ENCODE measurements at places on chromosomes 2 and 18.
A peak's percentile ranks its signal among the peaks of the same experiment; 100 is the strongest.

DNA sequence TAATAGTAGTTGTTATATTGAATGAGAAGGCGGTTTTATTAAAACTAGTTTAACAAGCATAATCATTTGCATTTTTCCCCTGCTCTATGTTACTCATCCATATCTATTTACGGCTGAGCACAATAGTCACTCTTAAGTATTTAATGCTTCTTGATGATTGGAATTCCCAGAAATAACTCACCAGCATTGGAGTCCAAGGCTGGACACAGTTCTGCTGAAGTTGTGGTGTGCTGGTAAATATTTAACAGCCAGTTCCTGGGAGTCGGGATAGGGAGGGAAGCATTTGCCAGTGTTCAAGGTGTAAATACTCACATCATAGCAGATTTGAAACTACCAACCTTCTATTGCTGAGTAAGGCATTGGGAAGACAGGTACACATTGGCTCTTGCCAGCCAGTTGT lies 315.1 kb downstream of the MTX2 start:
- DNase-seq = no peak

- no peak for DNase-seq
Measured at GRCh38 chr2:42025151-42025582, 22.7 kb upstream of the PKDCC start.

- DNase-seq = no peak
Measured at GRCh38 chr2:209324281-209324680, 99.6 kb upstream of the MAP2 start.

DNA sequence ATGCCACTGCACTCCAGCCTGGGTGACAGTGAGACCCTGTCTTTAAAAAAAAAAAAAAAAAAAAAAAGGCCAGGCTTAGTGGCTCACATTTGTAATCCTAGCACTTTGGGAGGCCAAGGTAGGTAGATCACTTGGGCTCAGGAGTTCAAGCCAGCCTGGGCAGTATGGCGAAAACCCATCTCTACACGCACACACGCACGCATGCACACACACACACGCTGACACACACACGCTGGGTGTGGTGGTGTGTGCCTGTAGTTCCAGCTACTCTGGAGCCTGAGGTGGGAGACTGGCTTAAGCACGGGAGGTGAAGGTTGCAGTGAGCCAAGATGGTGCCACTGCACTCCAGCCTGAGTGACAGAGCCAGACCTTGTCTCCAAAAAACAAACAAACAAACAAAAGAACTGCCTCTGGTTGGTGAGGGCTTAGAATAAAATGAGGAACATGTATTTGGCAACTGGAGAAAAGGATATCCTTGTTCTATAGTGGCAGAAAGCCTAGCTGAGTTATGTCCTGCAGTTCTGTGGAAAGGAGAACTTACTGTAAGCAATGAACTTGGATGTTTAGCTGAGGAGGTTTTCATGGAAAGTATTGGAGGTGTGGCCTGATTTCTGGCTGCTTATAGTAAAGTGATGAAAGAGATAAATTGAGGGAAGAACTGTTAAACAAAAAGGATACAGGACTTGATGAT lies 34.0 kb downstream of the HAT1 start:
- no peak for DNase-seq

DNA sequence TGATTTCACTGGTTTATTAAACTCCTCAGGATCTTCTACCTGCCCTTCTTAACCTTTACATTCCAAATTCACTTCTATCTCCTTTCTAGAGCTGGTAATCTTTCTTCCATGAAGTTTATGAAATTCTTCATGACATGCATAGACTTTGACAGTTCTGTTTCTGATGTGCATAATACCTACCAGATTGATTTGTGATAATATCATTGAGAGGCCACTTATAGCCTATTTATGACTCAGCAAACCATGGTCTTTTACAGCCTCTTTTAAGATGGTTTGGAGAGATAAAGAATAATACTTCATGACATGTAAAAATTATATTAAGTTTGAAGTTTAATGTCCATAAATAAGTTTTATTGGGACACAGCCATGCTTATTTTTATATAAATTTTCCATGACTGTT lies 14.0 kb downstream of the SCN2A start:
- DNase-seq = no peak

GRCh38 chr18:9389706-9390105 lies 55.1 kb downstream of the TWSG1 start:
- DNase-seq = no peak

DNA sequence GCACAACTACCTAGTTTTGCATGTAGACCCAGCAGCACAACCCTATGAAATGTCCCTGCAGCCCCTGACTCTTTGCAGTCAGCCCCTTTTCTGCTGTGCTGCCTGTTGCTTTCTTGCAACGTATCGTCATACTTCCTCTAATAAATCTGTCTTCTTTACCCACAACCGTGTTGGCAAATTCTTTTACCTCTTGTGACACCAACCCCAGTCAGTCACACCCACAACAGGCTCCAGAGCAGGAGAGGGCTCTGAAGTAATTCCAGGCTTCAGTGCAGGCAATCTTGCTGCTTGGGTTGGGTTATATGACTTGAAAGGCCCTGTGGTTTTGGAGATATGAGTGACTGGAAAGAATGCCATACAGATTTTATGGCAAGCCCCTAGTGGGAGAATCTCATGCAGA lies 79.1 kb upstream of the KCNH7 start:
- DNase-seq = no peak

DNA sequence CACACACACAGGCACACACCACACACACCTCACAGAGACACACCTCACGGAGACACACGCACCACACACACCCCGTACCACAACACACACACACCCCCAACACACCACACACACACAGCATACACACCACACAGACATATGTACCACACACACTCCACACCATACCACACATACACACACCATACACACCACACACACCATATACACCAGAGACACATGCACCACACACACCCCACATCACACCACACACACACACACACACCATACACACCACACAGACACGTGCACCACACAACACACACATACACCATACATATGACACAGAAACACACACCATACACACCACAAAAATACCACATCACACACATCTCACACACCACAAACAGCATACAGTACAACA lies 850.7 kb downstream of the RNF144A start:
- no peak for DNase-seq

GRCh38 chr18:60870261-60871153 lies 462.7 kb upstream of the CDH20 start:
- no peak for DNase-seq

DNA sequence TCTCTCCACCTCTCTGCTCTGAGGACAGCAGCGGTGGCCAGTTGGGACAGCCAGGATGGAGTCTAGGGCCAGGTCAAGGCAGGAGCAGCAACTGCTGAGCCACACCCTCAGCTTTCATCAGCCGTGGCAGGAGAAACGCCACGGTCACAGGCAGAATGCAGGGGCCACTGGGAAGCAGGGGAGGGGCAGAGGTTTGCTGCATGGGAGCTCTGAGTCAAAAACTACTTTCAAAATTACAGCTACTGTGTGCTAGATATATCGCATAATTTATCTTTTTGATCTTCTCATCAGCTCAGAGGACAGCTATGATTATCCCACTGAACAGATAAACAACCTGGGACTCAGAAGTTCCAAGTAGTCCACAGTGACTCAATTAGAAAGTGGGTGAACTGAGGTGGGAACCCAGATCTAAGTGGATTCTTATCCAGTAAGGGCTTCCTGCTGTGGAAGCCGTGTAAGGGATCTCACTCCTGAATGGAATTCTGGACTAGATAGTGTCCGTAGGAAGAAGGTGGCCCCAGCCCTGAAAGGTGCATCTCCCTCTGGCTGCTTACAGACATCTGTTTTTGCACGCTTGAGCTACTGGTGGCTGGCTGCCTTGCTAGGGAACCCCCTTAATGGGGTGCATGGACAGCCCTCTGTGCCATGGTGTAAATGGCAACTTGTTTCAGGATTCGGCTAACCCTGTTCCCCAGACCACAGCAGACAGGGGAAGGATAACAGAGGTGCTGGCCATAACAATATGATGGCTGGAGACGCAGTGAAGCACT lies 194.6 kb upstream of the SMAD2 start:
- peak; percentile 27 for DNase-seq

DNA sequence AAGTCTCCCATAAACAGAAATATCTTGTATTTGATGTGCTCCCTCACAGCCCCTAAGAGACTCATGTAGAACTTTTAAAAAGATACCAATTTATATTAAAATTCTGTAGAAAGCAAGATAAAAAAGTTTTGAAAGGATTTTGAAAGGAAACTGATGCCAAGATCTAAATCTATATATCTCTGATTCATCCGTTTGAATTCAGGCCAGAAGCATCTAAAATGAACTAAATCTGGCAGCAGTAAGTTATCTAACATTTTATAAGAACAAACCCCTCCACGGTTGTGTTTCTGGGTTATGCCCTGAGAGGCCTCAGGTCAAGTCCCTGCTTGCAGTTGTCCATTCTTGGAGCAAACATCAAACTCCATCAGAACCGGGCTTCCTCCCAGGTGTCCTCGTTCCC lies 165.8 kb downstream of the FBXO15 start:
- no peak for DNase-seq

DNA sequence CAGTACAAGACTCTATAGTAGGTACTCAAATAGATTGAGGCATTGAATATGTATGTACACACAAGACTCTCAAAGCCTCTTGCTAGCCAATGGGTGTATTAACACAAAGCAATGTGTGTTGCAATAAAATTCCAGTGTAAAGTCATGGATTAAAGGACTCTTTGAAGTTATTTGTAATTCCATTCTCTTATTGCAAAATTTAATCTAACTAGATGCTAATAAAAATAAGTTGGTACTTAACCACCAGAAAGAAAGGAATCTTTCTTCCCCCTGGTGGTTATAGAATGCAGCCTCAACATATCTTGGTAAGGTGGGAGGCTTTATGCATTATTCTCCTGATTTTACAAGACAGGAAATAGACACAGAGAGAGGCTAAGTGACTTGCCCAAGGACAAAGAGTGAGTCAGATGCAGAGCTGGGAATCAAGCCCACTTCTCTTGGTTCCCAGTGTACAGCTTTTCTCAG lies 18.0 kb downstream of the LRP1B start:
- no peak for DNase-seq

DNA sequence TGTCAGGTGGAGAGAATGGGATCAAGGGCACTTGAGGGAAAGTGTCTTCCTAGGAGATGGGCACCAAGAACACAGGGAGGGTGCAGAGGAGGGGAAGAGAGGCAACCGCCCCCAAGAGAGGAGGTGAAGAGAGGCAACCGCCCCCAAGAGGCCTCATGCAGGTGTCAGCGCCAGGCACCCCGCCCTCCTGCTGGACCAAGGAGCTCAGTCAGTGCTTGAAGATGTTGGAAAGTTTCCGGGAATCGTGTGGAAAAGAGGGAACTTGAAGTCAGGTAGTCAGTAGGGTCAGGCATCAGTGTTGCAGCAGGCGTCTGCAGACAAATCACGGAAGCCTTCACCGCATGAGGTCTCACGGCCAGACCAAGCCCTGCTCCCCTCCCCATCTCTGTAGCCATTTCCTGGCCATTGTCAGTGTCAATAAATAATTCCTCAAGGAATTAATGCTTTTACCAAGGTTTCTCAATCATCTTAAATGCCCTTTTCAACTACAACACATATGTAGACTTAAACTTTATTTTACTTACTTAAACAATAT lies 353.1 kb downstream of the EIPR1 start:
- DNase-seq = no peak

DNA sequence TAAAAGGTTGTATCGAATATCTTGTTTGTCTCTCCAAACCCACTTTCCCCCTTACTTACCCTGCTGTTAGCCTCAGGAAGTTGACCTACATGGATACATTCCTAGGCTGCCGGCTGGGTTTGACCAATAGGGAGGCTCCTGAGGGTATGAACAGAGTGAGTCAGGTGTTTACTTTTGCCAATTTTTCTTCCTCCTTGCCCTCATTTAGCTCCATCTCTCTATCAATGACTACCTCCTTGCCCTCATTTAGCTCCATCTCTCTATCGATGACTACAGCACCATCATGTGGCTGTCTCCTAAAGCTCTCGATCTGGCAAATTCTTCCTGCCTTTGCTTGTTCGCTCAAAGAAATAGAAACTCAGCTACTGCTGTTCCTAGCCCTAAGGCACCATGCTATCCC lies 571.9 kb upstream of the CRIM1 start:
- no peak for DNase-seq

DNA sequence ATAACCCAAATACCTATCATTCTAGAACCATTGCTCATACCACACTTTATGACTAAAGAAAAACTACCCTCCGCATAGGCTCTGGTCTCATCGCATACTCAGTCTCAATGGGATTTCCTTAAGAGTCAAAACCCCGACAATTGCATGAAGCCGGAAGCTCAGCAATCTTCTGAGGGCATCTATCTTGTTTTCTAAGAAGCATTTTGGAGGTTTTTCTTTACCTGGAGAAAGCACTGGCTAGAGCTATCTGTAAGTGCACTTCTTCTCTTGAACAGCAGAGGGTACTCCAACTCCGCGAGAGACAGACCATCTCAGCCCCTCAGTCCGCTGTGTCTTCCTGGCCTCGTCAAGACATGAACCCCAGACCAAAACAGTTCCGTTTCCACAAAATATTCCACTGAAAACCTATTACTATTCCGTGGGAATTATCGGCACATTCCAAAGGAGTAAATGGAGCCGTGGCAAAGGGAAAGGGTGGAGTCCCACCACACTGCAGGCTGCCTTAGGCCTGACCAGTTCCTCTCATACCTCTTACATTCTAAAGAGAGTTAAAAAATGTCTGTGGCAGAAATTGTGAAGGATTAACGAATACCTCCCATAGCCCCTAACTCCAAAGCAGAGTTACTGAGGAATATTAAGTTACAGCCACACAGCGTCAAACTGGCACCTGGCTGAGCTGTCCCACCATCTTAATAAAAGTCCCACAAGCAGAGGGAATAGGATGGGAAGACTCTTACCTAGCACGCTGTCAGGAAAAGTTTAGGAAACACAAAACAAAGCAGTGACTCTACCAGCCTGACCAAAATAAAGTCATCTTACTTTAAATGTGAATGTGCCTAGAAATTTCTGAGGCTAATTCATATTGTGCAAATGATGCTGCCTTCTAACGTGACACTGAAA lies 325.6 kb upstream of the VRK2 start:
- DNase-seq = peak; percentile 23

DNA sequence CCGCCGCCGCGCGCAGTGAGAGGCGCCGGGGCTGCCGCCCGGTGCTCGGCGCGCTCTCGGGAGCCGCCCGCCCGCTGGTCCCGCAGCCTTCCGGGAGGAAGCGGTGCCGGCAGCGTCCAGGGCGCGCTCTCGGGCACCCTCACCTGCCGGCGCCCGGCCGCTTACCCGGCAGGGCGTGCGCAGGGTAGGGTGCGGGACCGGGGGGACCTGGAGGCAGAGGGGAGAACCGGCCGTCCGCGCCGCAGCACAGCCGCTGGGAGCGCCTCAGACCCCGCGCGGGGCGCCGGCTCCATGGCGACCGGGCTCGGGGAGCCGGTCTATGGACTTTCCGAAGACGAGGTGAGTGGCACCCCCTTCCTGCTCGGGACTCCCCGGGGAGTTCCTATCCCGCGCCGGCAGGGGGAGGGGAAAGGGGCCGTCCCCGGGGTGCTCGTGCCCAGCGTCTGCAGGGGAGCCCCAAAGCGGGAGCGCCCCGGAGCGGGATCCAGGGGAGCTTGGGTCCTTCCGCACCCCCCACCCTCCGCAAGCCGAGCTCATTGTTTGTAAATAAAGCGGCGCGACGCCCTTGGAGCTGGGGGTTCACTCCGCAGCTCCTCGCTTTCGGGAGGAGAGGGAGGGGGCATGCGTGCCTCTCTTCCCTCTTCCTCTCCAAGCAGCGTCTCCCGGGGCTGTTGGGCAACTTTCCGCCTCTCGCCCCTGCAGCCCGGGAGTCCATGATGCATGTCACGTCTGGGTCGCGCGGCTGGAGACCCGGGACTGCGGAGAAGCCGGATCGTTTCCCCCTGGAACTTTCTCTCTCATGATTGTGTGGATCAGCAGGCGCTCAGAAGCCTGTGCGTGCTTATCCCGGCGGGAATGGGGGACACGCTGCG lies 580 bp downstream of the NEDD4L start:
- DNase-seq = peak; percentile 50
